ENCODE measurements at places on chromosomes 2 and 18. TPM values are rescaled to one million over a fixed set of nuclear protein-coding genes. Genes with fewer than 3 reads are reported as not detected.

DNA sequence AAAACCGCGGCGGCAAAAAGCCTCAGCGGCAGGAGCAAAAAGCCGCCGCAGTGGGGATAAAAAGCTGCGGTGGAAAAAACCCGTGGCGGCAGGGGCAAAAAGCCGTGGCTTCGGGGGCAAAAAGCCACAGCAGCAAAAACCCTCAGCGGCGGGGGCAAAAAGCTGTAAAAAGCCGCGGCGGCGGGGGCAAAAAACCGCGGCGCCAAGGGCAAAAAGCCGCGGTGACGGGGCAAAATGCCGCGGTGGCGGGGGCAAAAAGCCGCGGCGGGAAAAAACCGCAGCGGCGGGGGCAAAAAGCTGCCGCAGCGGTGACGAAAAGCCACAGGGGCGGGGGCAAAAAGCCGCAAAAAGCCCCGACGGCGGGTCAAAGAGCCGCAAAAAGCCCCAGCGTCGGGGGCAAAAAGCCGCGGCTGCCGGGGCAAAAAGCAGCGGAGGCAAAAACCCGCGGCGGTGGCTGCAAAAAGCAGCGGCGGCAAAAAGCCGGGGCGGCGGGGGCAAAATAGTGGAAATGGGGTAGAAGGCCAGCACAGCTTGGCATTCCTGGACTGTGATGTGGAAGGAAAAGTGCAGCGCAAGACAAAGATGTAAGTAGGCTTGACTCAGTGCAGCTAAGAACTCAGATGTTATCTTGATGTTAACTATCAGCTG, 151.8 kb downstream of the ANKRD30BL start:
- DNase-seq, result no peak

Gene TRIM43
- not detected for polyA plus RNA-seq

GRCh38 chr2:109384308-109385271, 229.2 kb downstream of the SEPTIN10 start:
- no peak for DNase-seq

Gene MSGN1
- polyA plus RNA-seq, result 3.1 TPM

GRCh38 chr2:69966496-69966895, 5.1 kb upstream of the ASPRV1 start:
- DNase-seq, result no peak

- DNase-seq, result no peak
Observed at GRCh38 chr2:68414876-68415275, 49.8 kb downstream of the PLEK start.

Measured in hindlimb muscle (tissue), 1 donor.